ENCODE measurements at places on chromosomes 12 and 14.

DNA sequence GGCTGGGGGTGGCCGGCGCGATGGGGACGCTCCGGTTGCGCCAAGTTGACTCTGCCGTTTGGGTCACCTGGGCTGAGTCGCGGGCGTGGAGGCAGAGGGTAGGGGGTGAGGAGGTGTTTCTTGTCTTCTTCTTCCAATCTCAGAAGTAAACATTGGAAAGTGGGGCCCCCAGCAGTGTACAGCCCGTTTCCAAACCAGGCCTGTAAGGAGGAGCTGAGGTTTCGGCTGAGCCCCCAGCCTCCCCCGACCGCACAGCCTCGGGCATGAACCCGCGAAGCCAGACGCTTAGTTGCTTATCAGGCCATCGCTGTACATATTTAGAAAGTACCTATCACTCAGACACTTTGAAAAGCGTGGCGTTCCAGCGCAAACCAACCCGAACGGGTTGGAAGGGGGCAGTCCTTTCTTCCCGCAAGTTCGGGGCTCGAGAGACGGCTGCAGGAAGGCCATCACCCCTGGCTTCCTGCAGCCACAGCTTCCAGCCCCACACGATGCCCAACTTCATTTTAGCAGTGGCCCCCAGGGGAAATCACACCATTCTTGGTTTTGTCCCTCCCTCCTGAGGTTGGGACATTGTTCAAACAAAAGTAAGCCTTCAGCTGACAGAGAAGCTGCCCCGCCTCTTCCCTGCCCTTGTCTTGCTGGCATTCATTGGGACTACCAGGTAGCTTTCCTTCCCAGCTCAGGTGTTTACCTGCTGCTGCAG is 164.1 kb downstream of the ZFP36L1 start:
- DNase-seq, result no peak

DNA sequence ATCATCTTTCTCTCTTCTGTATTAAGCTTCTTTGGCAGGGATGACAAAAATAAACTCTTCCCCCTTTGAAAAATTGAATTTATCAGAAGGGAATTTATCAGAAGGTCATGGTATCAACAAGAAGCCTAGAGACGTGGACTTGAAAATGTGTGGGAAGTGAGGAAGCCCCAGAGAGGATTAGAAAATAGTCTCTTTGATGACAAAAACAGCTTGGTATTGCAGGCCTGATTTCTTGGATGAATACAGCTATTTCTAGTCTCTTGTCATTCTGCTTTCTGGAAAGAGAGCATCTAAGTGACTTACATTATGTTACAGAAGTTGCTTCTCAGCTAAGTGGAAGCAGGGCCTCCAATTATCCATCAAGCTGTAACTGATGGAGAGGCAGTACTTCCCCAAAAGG is 111.1 kb downstream of the KITLG start:
- no peak for DNase-seq

DNA sequence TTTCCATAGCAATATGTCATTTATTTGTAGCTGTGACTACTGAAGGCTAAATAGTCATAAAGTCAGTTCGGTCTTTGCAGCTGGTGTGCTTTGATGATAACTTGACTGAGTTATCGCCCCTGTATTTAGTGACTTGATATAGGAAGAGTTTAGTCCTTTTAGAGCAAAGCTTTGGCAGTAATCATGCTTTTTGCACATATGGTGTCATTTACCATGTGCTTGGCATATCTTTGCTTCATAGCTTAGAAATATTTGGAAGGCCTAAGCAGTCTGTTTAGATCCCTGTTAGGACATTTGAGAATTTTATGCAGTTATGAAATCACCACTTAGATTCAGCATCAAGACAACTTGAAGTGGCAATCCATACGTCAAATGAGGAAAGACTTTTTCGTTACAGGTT is 31.6 kb downstream of the POLR3B start:
- DNase-seq, result no peak

GRCh38 chr12:10457760-10458159 is 4.6 kb upstream of the KLRC1 start:
- no peak for DNase-seq

GRCh38 chr14:100783630-100784370 is 42.1 kb upstream of the MEG3 start:
- peak; percentile 77 for DNase-seq

DNA sequence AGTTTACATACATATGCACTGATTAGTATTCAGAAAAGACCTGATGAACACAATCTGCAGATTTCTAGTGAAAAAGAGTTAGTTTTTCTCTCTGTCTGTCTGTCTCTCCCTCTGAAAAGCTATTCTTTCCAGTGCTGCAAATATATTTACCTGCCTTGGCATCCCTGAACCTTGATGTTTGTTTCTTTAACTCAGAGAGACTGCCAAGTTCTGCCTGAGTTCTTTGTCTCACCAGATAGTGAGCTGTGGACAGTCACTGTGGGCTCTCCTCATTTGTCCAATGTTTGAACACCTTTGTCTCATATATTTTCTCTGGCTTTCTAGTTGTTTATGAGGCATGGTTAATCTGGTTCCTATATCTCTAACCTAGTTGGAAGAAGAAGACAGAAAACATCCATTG is 250.4 kb downstream of the SOX5 start:
- no peak for DNase-seq

- DNase-seq, result no peak
These were observed at the start of gene PROX2 for GRCh38 chr14:74875941-74876913. PROX2 (minus strand) TSS chr14:74876145; CDS start chr14:74863834, 12,311 bp downstream.

DNA sequence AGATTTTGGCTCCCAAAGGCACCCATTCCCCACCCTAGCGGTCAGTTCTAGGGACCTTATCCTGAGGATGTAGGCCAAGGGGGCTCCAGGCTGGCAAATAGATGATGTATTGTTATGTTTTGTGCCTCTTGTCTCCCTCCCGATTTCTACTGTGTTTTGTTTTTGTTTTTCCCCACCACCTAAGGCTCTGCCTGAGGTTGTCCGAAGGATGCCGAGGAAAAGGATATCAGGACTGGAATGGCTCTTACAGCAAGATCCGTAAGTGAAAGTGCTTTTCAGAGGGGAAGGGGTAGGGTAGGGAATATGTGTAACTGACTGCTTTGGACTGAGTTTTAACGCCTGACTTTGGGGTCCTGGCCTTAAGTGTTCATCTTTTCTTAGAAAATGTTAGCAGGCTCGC is 6.6 kb downstream of the FOXG1 start:
- no peak for DNase-seq

All from posterior vena cava (tissue), 2 donors.